ENCODE measurements at places on chromosomes 12 and 14. TPM values are rescaled to one million over a fixed set of nuclear protein-coding genes. Genes with fewer than 3 reads are reported as not detected.

Gene HIGD1C
- total RNA-seq = not detected

Gene NRL
- 1.6 TPM for total RNA-seq

DNA sequence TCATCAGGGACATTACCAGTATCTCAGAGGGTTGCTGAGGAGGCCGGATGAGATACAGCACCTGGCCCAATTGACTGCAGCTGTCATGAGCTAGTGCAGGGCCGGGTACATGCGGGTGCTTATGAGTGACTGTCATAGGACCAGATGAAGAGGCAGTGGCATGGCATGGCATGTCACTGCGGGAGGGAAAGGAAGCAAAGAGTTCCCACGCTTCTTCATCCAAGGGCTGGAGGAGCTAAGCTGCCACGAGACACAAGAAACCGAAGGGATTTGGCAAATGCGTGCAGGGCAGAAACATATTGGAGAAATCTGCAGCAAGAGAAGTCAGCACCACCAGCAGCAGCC lies 10.7 kb upstream of the GPX2 start:
- no peak for DNase-seq
- no peaks in the 10 kb centered on the region for H3K4me1 ChIP-seq
- peaks cover 18% of the 10 kb centered on the region for H3K36me3 ChIP-seq
- no peak overlapping the region for H3K4me3 ChIP-seq
- H3K27me3 ChIP-seq = no peaks in the 10 kb centered on the region
- H3K27ac ChIP-seq = no peak overlapping the region

DNA sequence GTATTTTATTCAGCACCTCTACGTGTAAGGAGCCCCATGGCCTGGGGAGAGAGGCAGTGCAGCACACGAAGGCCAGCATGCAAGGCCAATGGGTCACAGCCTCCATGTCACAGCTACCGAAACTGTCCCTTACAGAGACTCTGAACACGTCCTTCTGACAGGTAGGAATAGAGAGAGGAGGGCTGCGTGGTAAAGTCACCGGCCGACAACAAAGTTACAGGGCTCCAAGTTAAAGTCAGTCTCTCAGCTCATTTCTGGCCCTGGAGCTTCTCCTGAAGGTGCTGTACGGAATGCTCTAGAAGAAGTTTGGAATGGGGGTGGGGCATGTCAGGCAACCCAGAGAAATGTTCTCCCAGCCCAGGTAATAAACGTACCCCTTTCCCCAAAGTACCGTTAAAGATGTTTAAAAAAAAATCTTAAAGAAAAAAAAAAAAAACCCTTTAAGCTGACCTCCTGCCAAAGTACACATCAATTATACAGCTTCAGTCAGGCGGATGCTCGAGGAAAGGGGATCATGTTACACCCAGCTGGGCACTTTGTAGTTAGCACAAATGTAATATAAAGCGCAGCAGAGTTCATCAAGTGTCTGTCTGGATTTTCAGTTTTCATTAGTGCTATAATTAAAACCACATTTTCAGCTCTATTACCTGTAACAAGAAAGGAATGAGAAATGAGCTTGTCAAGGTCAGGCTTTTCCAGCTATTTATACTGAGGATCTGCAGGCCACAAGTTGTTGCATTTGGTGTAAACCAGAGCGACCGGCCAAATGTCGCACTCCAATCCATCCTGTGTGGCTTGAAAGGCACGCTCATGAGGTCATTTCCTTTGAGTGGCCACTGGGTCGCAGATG lies 53.3 kb upstream of the CDKN3 start:
- H3K4me3 ChIP-seq = no peak overlapping the region
- H3K4me1 ChIP-seq = peaks cover 24% of the 10 kb centered on the region
- H3K27ac ChIP-seq = peak overlapping the region; percentile 68
- DNase-seq = no peak
- H3K27me3 ChIP-seq = no peaks in the 10 kb centered on the region

Gene RTN1
- 0.34 TPM for total RNA-seq

DNA sequence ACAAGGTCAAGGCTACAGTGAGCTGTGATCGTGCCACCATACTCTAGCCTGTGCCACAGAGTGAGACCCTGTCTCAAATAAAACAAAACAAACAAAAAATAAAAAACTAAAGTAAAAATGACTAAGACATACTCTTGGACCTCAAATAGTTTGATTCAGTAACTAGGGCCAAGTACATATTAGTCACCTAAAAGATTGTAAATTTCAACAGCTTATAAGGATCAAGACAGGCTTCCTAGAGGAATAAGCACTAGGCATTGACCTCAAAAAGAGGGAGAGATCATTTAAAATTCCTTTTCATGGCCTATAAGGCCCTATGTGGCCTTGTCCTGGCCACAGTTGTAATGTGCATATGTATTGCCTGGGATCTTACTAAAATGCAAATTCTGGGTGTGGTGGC lies 46.0 kb upstream of the CHST11 start:
- no peak overlapping the region for H3K27ac ChIP-seq
- no peaks in the 10 kb centered on the region for H3K27me3 ChIP-seq
- peaks cover 10% of the 10 kb centered on the region for H3K4me1 ChIP-seq
- no peak for DNase-seq
- no peaks in the 10 kb centered on the region for H3K36me3 ChIP-seq
- H3K4me3 ChIP-seq = no peak overlapping the region

Gene HSPB8
- total RNA-seq = 14.2 TPM

- DNase-seq = no peak
- no peak overlapping the region for H3K4me3 ChIP-seq
- H3K27me3 ChIP-seq = peaks cover 13% of the 10 kb centered on the region
- no peaks in the 10 kb centered on the region for H3K36me3 ChIP-seq
These were observed 78.7 kb downstream of the FZD10 start for GRCh38 chr12:130240831-130241590.

DNA sequence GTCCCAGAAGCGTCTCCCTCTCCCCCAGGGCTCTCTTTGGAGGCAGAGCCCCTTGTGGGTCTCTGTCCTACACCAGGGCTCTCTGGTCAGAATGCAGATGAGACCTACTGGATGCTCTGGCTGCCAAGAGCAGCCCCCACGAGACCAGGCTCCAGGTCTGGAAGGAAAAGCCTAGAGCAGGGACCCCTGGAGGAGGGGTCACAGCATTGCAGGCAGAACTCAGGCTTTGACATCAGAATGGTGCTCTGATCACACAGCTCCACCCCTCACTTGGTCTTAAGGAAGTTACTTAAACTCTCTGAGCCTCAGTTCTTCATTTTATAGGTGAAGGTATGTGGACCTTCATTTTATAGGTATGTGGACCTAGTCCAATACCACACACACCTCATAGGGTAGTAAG lies 83.1 kb downstream of the ARL6IP4 start:
- H3K27me3 ChIP-seq = no peaks in the 10 kb centered on the region
- H3K36me3 ChIP-seq = no peaks in the 10 kb centered on the region
- peak; percentile 26 for DNase-seq
- H3K27ac ChIP-seq = peak overlapping the region; percentile 63

DNA sequence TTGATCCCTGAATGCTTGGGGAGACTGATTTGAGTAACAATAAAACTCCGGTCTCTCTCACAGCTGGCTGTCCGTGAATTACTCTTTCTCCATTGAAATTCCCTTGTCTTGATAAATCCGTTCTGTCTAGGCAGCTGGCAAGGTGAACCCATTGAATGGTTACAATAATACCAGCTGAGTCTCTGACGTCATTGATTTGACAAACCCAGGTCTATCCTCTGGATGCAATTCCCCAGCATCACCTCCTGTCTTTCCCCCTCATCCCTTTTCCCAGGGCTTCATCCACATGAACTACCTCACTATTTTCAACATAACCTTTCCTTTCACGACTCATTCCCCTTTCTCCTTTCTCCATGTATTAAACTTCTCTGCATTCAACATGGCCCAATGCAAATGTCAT lies 98.7 kb upstream of the TMEM132C start:
- no peaks in the 10 kb centered on the region for H3K36me3 ChIP-seq
- H3K4me3 ChIP-seq = no peak overlapping the region
- H3K27me3 ChIP-seq = no peaks in the 10 kb centered on the region
- H3K4me1 ChIP-seq = no peaks in the 10 kb centered on the region
- DNase-seq = no peak

Gene CEBPE
- total RNA-seq = not detected

Gene PPP2R5E
- total RNA-seq = 43.3 TPM

Gene TRIM9
- total RNA-seq = 13.4 TPM

DNA sequence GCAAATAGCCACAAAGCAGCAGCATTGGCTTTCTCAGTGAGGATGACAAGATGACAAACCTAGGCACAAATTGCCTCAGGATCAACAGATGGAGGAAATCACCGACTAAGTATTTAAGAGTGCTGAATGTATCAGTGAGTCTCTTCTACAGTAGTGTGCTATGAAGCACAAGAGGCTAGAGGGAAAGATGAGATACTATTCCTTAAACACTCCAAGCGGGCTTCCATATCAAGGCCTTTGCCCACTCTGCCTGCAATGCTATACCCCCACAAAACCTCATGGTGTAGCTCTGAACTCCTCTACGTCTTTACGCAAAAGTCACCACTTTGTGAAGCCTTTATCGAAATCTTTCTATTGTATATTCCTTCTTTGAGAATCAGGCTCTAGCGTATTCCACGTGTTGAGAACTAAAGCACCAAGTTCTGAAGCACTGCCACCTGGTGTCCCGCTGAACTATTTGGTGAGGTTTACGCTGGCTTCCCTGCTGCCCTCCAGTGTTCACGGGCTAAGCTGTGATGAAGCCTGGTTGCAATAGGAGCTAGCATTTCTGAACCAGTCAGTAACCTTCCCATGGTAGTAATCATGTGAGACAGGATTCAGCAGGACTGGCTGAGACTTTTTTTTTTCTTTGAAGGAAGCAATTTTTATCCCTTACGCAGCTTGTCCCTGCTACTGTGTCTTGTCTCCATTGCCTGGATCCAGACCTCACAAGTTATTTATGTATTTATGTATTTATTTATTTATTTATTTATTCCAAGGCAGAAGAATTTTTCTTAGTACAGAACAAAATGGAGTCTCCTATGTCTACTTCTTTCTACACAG lies 426.5 kb upstream of the OR4E1 start:
- H3K36me3 ChIP-seq = no peaks in the 10 kb centered on the region
- no peak overlapping the region for H3K27ac ChIP-seq
- peaks cover 49% of the 10 kb centered on the region for H3K27me3 ChIP-seq
- H3K4me1 ChIP-seq = no peaks in the 10 kb centered on the region
- no peak for DNase-seq
- H3K4me3 ChIP-seq = no peak overlapping the region

- H3K4me1 ChIP-seq = peaks cover 15% of the 10 kb centered on the region
- no peak overlapping the region for H3K27ac ChIP-seq
- no peaks in the 10 kb centered on the region for H3K27me3 ChIP-seq
- no peaks in the 10 kb centered on the region for H3K36me3 ChIP-seq
These were observed 307.4 kb downstream of the TMTC2 start for GRCh38 chr12:82994117-82994516.

Gene RD3L
- not detected for total RNA-seq

- DNase-seq = no peak
- H3K27ac ChIP-seq = no peak overlapping the region
- no peaks in the 10 kb centered on the region for H3K36me3 ChIP-seq
- no peaks in the 10 kb centered on the region for H3K27me3 ChIP-seq
These were observed 367.7 kb downstream of the SLC16A7 start for GRCh38 chr12:59963546-59963945.

DNA sequence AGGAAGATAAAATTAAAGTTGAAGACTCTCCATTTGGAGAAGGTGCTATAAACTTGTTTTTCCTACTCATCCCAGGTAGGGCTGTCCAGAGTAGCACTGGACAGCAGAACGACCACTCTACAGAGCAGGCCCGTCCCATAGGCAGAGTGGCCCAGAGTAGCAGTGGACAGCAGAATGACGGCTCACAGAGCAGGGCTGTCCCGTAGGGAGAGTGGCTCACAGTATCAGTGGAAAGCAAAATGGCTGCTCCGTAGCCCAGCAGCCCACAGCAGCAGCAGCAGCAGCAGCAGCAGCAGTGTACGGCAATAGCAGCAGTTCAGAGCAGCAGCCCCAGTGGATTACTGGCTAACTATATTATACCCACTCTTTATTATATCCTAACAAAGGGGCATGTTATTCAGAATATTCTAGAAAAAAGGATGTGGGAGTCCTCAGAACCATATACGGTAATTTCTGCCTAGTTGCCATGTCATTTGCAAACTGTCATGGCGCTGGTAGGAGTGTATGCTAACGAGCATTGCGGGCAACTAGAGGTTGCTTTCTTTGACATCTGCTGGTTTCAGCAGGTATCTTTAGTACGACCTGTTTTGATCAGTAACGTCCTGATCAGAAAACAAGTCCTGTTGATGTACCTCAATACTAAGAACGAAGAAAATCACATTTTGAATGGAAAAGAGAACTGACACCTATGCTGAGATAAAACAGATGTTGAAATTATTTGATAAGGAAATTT lies 567.3 kb downstream of the SLC16A7 start:
- DNase-seq = no peak
- H3K36me3 ChIP-seq = no peaks in the 10 kb centered on the region
- H3K27me3 ChIP-seq = no peaks in the 10 kb centered on the region
- no peak overlapping the region for H3K27ac ChIP-seq
- H3K4me1 ChIP-seq = peaks cover 7% of the 10 kb centered on the region

Gene NEUROD4
- total RNA-seq = not detected

- H3K4me1 ChIP-seq = peaks cover 36% of the 10 kb centered on the region
- H3K4me3 ChIP-seq = no peak overlapping the region
- DNase-seq = no peak
These were observed 30.5 kb upstream of the PLEKHG3 start for GRCh38 chr14:64673748-64674147.

Gene BMP4
- total RNA-seq = 3.4 TPM

- no peak overlapping the region for H3K4me3 ChIP-seq
- H3K36me3 ChIP-seq = no peaks in the 10 kb centered on the region
- DNase-seq = no peak
- peak overlapping the region; percentile 25 for H3K27ac ChIP-seq
- H3K27me3 ChIP-seq = no peaks in the 10 kb centered on the region
These were observed 5.9 kb downstream of the PRPF39 start for GRCh38 chr14:45089813-45090212.

Gene B4GALNT1
- total RNA-seq = 21.4 TPM

Gene EDDM3A
- not detected for total RNA-seq

DNA sequence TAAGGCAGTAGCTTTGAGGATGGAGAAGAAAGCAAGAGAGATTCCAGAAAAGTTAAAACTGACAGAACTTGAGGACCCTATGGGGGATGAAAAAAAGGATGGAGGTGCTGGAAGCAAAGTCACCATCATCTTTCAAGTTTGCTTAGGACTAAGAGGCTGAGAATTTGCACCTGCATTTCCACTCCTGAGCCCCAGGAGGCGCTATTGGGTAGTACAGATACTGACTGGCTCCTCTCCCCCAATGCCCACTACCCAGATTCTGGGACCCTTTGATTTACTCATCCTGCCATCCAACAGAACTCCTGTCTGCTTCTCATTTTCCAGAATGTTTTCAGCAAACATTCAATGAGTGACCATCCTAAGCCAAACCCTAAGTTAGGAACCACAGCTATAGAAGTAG lies 34.0 kb upstream of the CMKLR1 start:
- H3K27me3 ChIP-seq = no peaks in the 10 kb centered on the region
- H3K4me1 ChIP-seq = peaks cover 26% of the 10 kb centered on the region
- H3K36me3 ChIP-seq = peaks cover 4% of the 10 kb centered on the region
- DNase-seq = no peak
- no peak overlapping the region for H3K4me3 ChIP-seq
- H3K27ac ChIP-seq = no peak overlapping the region
